ENCODE measurements at places on chromosomes 2 and 18.

DNA sequence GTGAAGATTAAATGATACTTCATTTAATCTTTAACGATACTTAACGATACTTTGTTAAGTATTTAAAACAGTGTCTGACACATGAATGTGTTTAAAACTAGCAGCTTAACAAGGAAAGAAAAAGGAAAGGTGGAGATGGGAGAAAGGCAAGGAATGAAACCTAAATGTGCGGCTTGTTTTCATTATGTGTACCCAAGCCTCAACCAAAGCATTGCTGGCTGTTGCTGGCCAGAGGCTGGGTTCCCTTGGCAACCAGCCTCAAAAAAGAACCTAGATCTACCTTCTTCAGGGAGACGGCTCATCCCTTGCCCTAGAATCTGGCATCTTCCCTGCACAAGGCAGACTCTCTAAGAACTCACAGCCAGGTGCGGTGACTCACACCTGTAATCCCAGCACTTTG lies 13.8 kb upstream of the PCBP1 start:
- no peak for DNase-seq

GRCh38 chr2:164538240-164538866 lies 82.9 kb downstream of the GRB14 start:
- no peak for DNase-seq

GRCh38 chr2:205076405-205076804 lies 531.1 kb downstream of the PARD3B start:
- no peak for DNase-seq

GRCh38 chr18:41410006-41410405 lies 545.0 kb upstream of the PIK3C3 start:
- no peak for DNase-seq

- DNase-seq, result no peak
These were observed 20.2 kb downstream of the PROKR1 start for GRCh38 chr2:68663371-68664156.

DNA sequence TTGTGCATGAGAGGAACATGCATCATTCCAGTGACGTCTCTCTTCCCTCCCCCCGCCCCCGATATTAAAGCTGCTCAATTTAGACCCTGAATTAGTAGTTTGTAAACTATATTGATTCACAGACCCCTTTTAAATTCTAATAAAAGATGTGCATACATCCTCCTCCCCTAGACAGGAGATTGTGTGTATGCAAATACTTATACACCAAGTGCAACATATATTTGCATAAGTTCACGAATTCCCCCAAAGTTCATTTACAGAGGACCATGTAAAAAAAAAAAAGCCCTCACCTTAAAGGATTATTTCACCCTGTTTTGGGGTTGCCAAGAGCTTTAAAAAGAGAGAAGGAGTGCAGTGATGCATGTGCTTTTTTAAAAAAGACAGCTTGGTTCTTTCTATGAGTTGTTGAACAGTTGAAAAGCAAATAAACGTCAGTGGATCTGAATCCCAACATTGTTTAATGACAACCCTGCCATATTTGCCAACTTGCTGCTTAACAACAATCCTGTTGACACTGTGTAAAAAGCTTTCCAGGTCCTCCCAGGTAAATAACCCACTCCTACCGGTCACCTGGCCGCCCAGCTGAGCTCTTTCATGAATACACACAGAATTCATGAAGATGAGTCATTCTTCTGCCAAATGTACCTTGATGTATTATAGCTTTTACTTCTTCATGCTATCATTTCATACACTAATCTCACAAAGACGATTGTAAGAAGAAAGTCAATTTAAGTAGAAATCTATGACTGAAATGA lies 211.5 kb downstream of the IKZF2 start:
- no peak for DNase-seq

- no peak for DNase-seq
These were observed 43.1 kb upstream of the LONRF2 start for GRCh38 chr2:100365434-100365833.

GRCh38 chr2:224046752-224047151 lies 7.7 kb upstream of the SERPINE2 start:
- DNase-seq, result no peak

DNA sequence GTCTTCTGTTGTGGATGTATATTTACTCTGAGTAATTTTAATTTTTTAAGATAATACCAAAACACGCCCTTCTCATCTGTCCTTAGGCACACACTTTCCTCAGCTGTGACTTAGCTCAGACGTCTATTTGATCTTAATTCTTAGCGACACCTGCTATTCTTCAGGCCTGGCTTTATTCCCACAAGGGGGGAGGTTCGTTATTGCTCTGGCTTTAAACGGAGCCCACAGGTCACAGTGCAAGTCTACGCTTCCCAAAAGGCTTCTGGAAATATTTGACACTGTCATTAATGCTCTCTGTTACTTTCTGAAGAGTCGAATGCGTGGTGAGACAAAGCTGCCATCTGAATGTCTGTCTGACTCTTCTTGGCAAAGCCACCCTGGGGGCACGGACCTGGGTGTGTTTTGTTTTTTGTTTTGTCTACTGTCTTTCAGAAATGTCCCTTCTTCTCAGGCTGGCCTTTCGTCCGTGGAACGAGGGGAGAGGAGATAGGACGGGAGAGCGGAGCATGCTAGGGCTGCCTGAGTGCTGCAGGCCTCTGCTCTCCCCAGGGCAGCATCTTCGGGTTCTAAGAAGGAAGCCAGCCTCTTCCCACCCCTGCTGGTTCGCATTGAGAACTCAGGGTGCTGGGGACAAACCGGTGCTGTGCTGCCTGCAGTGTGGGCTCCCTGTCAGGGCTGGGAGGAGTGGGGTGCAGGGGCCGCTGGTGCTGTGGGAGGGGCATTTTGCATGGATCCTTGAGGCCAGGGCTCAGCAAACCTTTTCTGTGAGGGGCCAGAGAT lies 61.9 kb downstream of the ASAP2 start:
- DNase-seq, result no peak

DNA sequence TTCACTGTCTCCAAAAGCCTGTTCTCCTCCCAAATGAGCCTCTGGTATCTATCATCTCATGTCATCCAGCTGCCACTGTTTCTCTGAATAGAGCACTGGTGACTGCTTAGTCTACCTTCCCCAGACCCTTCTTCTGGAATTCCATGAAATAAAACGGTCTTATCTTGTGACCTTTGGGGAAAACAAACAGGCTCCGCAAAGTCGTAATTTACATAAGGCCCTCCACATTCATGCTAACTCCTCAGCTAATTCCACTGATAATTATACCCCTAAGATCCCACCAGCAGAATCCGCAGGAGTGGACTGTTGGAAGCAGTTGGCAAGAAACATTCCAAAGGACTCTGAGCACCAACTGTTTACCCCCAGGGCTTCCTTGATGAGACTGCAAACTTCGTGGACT lies 33.9 kb upstream of the CHN1 start:
- DNase-seq, result no peak

DNA sequence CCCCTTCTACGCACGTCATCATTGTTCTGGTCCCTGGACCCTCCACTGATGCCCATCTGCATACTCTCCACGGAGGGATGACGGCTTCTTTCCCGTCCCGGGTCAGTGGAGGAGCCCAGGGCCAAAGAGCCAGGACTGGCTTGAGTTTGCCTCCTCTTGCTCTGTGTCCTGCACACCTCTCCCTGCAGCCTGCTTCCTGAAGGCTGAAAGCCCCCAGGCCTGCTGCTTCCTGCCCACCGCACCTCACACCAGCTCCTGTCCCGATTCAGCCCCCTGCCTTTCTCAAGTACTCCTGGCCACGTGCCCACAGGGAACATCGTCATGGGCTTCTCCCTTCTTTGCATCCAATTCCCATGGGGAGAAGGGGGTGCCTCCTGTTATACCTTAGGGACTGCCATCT lies 7.1 kb downstream of the ADCY3 start:
- DNase-seq, result no peak

DNA sequence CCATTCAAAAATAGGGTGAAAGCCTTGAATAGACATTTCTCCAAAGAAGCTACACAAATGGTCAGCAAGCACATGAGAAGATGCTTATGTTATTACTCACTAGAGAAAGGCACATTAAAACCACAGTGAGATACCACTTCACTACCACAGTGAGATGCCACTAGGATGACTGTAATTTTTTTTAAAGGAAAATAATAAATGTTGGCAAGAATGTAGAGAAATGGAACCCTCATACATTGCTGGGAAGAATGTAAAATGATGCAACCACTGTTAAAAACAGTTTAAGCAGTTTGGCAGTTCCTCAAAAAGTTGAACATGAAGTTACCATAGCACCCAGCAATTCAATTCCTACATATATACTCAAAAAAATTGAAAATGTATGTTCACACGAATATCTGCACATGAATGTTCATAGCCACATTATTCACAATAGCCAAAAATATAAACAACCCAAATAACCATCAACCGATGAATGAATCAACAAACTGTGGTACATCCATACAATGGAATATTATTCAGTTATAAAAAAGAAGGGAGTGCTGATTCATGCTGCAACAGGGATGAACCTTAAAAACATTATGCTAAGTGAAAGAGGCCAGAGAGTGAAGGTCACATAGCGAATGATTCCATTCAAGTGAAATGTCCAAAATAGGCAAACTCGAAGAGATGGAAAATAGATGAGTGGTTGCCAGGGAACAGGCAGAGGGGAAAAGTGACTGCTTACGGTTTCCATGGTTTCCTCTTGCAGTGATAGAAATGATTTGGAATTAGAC lies 156.2 kb upstream of the NDUFV2 start:
- DNase-seq, result no peak

GRCh38 chr2:58447586-58447985 lies 206.5 kb upstream of the FANCL start:
- DNase-seq, result no peak

DNA sequence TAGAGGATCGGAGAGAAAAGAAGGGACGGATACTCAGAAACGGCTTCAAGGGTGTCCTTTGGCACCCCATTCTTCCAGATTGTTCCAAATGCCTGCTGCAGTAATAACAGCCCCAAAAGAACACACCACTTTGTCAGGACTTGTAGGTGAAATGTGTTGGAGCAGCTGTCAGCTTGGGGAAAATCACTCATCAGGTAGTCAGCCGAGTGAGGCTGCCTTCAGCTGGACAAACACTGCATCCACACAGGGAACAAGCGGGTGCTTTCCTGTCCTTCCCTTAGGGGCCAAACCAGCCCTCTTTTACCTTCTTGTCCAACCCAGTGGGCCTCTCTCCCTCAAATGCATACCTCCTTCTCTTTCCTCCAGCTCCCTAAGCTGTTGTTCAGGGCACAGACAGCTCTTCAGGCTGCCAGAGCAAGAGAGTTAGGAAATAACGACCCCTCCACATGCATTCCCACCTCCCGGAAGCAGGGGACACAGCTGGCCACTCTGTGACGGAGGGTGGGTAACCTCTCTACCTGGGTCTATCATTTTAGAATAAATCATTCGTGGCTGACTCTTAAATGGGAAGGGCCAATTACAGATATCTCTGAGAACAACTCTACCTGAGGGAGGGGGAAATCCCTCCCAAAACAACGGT lies 48.1 kb downstream of the BCL11A start:
- no peak for DNase-seq

- DNase-seq, result no peak
These were observed 347.1 kb downstream of the TXNL1 start for GRCh38 chr18:56291294-56291693.

DNA sequence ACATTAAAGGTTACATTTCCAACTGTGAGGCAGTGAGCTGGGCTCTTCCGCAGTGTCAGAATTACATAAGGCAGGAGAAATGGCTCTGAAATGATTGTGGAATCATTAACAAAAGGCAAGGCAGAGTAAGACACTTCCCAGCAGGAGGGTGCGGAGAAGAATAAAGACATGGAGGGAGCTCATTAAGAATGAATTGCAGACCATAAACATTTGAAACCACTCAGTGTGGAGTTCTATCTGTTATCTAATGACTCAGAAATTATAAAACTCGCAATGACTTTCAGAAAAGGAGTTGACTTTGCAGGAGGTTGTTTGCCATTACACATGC lies 77.0 kb downstream of the SMIM21 start:
- DNase-seq, result no peak

- DNase-seq, result no peak
These were observed 69.3 kb downstream of the FARP2 start for GRCh38 chr2:241425368-241425767.

- DNase-seq, result no peak
These were observed 32.2 kb downstream of the KIF5C start for GRCh38 chr2:148907085-148907785.

GRCh38 chr2:29583104-29583503 lies 338.3 kb downstream of the ALK start:
- no peak for DNase-seq
